Activated T-helper 17 cell treated with anti-CD3 and anti-CD28 coated beads, Interleukin-2, amount 50 U/mL, for 72 hours (primary cell): ENCODE measurements at places on chromosomes 2 and 18. TPM values are rescaled to one million over a fixed set of nuclear protein-coding genes. Genes with fewer than 3 reads are reported as not detected.
A peak's percentile ranks its signal among the peaks of the same experiment; 100 is the strongest.

DNA sequence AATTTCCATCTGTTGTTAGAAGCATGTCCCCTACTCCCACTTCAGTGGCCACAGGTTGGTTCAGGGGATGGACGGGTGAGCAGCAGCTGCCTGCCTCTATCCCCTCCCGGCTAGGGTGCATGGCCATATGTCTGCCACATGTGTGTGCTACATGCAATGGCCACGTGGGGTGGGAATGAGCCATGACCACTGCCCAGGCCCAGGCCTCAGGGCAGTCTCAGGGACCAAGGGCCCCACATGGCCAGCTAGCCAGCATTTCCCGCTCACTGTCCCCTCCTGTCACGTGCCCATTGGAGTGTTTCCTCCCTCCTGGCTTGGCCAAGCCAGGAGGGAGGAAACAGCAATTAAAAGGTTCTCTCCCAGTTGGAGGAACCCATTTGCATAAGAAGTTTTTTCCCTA lies 117.1 kb downstream of the KCNS3 start:
- H3K4me1 ChIP-seq, result no peaks in the 10 kb centered on the region
- H3K27me3 ChIP-seq, result no peaks in the 10 kb centered on the region
- ATAC-seq, result no peak
- H3K27ac ChIP-seq, result no peak overlapping the region
- no peak overlapping the region for H3K4me3 ChIP-seq

DNA sequence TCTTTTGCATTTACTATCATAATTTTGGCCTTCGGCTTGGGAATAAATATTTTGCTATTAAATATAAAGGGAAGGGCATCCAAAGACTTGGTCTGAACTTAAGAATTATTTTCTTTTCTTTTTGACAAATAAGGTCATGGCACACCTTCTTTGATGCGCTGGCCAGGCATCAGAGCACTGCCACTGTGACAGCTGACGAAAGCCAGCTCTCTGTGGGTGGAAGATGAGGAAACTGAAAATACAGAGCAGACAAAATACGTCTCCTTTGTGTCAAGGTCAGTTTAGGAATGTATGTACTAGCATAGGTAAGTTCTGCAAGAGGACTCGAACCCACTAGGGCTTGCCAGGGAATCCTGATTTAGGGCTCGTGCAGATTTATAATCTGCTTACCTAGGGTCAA lies 155.9 kb upstream of the MEIS1 start:
- no peaks in the 10 kb centered on the region for H3K4me1 ChIP-seq
- H3K27me3 ChIP-seq, result no peaks in the 10 kb centered on the region
- H3K36me3 ChIP-seq, result no peaks in the 10 kb centered on the region

- H3K4me3 ChIP-seq, result no peak overlapping the region
- peak; percentile 44 for ATAC-seq
- peaks cover 3% of the 10 kb centered on the region for H3K27me3 ChIP-seq
- H3K36me3 ChIP-seq, result no peaks in the 10 kb centered on the region
Measured at GRCh38 chr2:33208400-33208799, 261.6 kb downstream of the LTBP1 start.

DNA sequence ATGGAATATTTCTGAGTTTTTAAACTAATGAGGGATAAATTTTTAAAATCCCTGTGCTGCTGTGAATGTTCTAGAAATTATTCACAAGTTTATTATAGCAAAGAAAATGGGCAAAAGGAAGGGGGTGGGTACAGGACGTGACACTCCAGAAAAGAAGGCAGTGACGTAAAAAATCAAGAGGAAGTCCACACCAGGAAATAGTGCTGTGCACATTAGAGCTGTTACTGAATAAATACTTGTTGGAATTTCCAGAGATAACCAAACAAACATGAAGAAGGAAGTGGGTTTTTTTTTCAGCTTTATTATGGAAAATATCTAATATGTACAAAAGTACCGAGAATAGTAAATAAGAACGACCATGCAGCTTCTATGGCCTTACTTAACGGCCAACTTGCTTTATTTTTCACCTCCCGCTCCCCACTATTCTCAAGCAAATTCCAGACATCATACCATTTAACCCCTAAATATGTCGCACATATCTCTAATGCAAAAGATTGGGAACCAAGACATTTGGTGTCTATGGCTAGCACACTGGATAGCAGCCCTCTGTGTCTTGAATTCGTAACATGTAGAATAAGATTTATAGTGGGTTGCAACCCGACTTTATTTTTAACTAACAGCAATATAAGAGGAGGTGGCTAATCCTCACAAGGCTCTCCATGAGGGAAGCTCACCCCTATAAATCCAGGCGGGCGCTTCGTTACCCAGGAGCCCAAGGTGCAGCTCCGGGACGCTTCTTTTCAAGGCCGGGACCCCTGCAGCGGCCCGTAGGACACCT lies 580 bp upstream of the NDUFV2 start:
- H3K4me1 ChIP-seq, result peaks cover 31% of the 10 kb centered on the region
- peak overlapping the region; percentile 100 for H3K4me3 ChIP-seq
- peaks cover 59% of the 10 kb centered on the region for H3K36me3 ChIP-seq
- H3K27me3 ChIP-seq, result no peaks in the 10 kb centered on the region
- H3K27ac ChIP-seq, result peak overlapping the region; percentile 99

GRCh38 chr2:152344579-152345195 lies 9.7 kb downstream of the FMNL2 start:
- ATAC-seq, result no peak
- no peaks in the 10 kb centered on the region for H3K27me3 ChIP-seq
- no peak overlapping the region for H3K4me3 ChIP-seq
- no peaks in the 10 kb centered on the region for H3K36me3 ChIP-seq

GRCh38 chr2:224268441-224268840 lies 133.5 kb downstream of the FAM124B start:
- no peaks in the 10 kb centered on the region for H3K4me1 ChIP-seq
- no peak overlapping the region for H3K27ac ChIP-seq
- no peaks in the 10 kb centered on the region for H3K36me3 ChIP-seq
- no peak for ATAC-seq

GRCh38 chr2:96927405-96928171 lies 57.7 kb upstream of the SEMA4C start:
- peaks cover 6% of the 10 kb centered on the region for H3K4me1 ChIP-seq
- H3K4me3 ChIP-seq, result no peak overlapping the region
- no peaks in the 10 kb centered on the region for H3K36me3 ChIP-seq
- no peak overlapping the region for H3K27ac ChIP-seq
- H3K27me3 ChIP-seq, result no peaks in the 10 kb centered on the region
- no peak for ATAC-seq

GRCh38 chr2:105919191-105919811 lies 174.6 kb downstream of the NCK2 start:
- H3K27me3 ChIP-seq, result no peaks in the 10 kb centered on the region
- peaks cover 15% of the 10 kb centered on the region for H3K4me1 ChIP-seq
- no peak overlapping the region for H3K27ac ChIP-seq
- no peaks in the 10 kb centered on the region for H3K36me3 ChIP-seq
- H3K4me3 ChIP-seq, result no peak overlapping the region
- no peak for ATAC-seq

- H3K4me3 ChIP-seq, result no peak overlapping the region
- no peak for ATAC-seq
- no peaks in the 10 kb centered on the region for H3K4me1 ChIP-seq
Measured at GRCh38 chr2:236998236-236998635, 87.5 kb upstream of the COPS8 start.

DNA sequence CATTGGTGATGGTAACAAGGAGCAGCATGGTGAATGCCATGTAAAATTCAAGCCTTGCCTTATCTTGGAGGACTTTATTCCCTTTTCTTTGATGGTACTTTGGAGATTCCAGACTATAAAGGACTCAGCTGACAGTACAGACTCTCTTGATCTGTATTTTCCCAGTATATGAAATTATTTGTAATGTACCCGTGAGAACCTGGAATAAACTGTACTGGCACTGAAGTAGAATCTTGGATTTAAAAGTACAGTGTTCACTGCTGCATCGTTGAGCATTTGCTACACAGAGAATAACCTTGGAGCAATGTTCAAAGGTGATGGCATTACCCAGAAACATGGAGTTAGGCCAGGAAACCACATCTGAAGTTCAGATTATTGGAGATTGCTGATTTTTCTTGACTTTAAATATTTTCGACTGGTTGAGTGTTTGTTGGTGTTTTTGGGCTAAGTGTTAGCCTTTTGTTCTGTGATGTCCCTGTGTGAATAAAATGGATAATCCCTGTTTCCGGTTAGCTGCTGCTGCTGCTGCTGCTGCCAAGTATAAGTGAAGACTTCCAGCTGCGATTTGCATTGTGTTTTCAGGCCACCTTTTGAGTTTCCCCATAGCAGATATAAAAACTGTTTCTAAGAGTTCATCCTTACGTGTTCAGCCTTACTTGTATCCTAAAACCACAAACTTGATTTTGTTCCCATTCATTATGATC lies 122.0 kb downstream of the SPTBN1 start:
- H3K4me3 ChIP-seq, result peak overlapping the region; percentile 92
- H3K4me1 ChIP-seq, result peaks cover 70% of the 10 kb centered on the region
- no peak for ATAC-seq
- H3K27ac ChIP-seq, result peak overlapping the region; percentile 92
- H3K27me3 ChIP-seq, result no peaks in the 10 kb centered on the region

- H3K27ac ChIP-seq, result peak within 1 kb of the TSS; percentile 85
- peak within 1 kb of the TSS; percentile 88 for H3K4me3 ChIP-seq
- H3K27me3 ChIP-seq, result no peaks in the 10 kb centered on the region
- peak; percentile 34 for ATAC-seq
- peaks cover 10% of the 10 kb centered on the region for H3K36me3 ChIP-seq
- peaks cover 24% of the 10 kb centered on the region for H3K4me1 ChIP-seq
Measured at GRCh38 chr2:148021059-148021861, at the start of gene MBD5. TSS of gene MBD5 (plus strand) at chr2:148021091.

DNA sequence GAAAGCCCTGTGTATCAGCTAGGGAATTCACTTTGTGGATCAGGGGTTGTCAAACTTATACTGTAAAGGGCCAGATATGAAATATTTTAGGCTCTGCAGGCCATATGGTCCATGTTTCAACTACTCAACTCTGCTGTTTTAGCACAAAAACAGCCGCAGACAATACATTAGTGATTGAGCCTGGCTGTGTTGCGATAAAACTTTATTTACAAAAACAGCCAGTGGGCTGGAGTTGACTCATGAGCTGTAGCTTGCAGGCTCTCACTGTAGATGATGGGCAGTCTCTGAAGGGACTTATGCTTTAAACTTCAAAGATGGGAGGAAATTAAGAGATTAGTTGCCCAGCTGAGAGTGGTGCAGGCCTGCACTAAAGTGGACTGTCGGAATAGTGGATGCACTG lies 33.1 kb downstream of the WDR7 start:
- ATAC-seq, result no peak
- peaks cover 58% of the 10 kb centered on the region for H3K36me3 ChIP-seq
- H3K27ac ChIP-seq, result no peak overlapping the region
- no peaks in the 10 kb centered on the region for H3K27me3 ChIP-seq
- H3K4me1 ChIP-seq, result no peaks in the 10 kb centered on the region

GRCh38 chr18:57372444-57372843 lies 20.1 kb downstream of the ST8SIA3 start:
- no peak for ATAC-seq
- H3K27me3 ChIP-seq, result peaks cover 12% of the 10 kb centered on the region
- H3K36me3 ChIP-seq, result no peaks in the 10 kb centered on the region
- H3K4me1 ChIP-seq, result no peaks in the 10 kb centered on the region
- H3K4me3 ChIP-seq, result no peak overlapping the region
- no peak overlapping the region for H3K27ac ChIP-seq

- no peak overlapping the region for H3K27ac ChIP-seq
- H3K4me1 ChIP-seq, result peaks cover 6% of the 10 kb centered on the region
- H3K4me3 ChIP-seq, result peak overlapping the region; percentile 74
- peak; percentile 33 for ATAC-seq
Measured at GRCh38 chr2:226798422-226799210, 1.0 kb downstream of the IRS1 start.

DNA sequence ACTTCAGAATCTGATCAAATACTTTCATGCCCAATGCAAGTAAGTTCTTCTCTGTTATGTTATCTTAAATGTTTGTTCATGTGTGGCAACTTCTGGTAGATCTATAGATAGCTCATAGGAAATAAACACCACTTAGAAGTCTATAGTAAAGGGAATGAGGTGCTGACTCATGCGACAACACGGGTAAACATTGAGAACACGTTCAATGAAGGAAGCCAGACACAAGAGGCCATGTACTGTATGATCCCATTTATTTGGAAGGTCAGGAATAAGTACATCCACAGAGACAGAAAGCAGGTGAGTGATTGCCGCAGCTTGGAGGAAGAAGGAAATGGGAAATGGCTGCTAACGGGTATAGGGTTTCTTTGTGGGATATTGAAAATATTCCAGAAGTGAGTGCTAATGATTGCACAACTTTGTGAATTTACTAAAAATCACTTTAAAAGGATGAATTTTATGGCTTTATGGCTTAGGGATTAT lies 95.4 kb downstream of the ITGB1BP1 start:
- no peak overlapping the region for H3K27ac ChIP-seq
- peaks cover 13% of the 10 kb centered on the region for H3K27me3 ChIP-seq
- no peaks in the 10 kb centered on the region for H3K4me1 ChIP-seq
- H3K4me3 ChIP-seq, result no peak overlapping the region
- H3K36me3 ChIP-seq, result no peaks in the 10 kb centered on the region

- no peaks in the 10 kb centered on the region for H3K36me3 ChIP-seq
- ATAC-seq, result no peak
- H3K4me1 ChIP-seq, result no peaks in the 10 kb centered on the region
- H3K4me3 ChIP-seq, result no peak overlapping the region
- no peak overlapping the region for H3K27ac ChIP-seq
Measured at GRCh38 chr2:40639320-40639719, 187.4 kb upstream of the SLC8A1 start.

GRCh38 chr2:85394261-85394681 lies 15.9 kb downstream of the CAPG start:
- peaks cover 33% of the 10 kb centered on the region for H3K36me3 ChIP-seq
- H3K27me3 ChIP-seq, result no peaks in the 10 kb centered on the region
- H3K4me3 ChIP-seq, result no peak overlapping the region
- H3K27ac ChIP-seq, result peak overlapping the region; percentile 46
- peaks cover 6% of the 10 kb centered on the region for H3K4me1 ChIP-seq

- peaks cover 16% of the 10 kb centered on the region for H3K27me3 ChIP-seq
- H3K36me3 ChIP-seq, result no peaks in the 10 kb centered on the region
- H3K4me3 ChIP-seq, result no peak overlapping the region
- no peaks in the 10 kb centered on the region for H3K4me1 ChIP-seq
- ATAC-seq, result no peak
Measured at GRCh38 chr2:45301307-45302277, 292.3 kb upstream of the SIX2 start.

DNA sequence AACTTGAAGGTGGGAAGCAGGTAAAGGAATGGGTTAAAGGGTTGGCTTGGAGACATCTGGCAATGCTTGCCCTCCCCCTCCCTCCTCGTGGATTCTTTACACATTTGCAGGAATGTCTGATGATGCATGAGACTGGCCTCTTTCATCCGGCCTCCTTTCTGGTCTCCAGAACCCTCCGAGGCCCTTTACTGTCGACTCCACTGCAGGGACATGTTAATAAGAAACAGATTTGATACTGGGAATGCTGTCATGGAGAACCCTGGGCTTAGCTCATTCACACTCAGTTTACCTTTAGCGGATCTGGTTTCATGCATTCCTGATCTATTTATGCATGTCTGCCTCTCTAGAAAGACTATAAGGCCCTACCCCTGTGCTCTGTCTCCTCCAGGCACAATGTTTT lies 238.7 kb downstream of the TGIF1 start:
- no peaks in the 10 kb centered on the region for H3K36me3 ChIP-seq
- no peaks in the 10 kb centered on the region for H3K27me3 ChIP-seq
- H3K4me3 ChIP-seq, result no peak overlapping the region
- no peak for ATAC-seq
- H3K27ac ChIP-seq, result no peak overlapping the region

GRCh38 chr2:190649798-190650390 lies 1.0 kb downstream of the NAB1 start:
- H3K4me3 ChIP-seq, result peak overlapping the region; percentile 95
- peaks cover 21% of the 10 kb centered on the region for H3K4me1 ChIP-seq
- H3K36me3 ChIP-seq, result peaks cover 11% of the 10 kb centered on the region
- H3K27me3 ChIP-seq, result no peaks in the 10 kb centered on the region

The EMILIN1 gene
- 0.42 TPM for total RNA-seq

The MAP3K19 gene
- not detected for total RNA-seq

The GKN1 gene
- total RNA-seq, result not detected

The ERFE gene
- not detected for total RNA-seq

The NPAS2 gene
- total RNA-seq, result 3.9 TPM

The PLCL1 gene
- total RNA-seq, result 0.87 TPM

The ALPG gene
- not detected for total RNA-seq
